Brain pericyte (primary cell): ENCODE measurements at places on chromosomes 12 and 14.

- DNase-seq, result no peak
These were observed 16.3 kb downstream of the OR10P1 start for GRCh38 chr12:55653031-55653430.

- DNase-seq, result no peak
These were observed 812.1 kb upstream of the NOVA1 start for GRCh38 chr14:27409944-27410343.

DNA sequence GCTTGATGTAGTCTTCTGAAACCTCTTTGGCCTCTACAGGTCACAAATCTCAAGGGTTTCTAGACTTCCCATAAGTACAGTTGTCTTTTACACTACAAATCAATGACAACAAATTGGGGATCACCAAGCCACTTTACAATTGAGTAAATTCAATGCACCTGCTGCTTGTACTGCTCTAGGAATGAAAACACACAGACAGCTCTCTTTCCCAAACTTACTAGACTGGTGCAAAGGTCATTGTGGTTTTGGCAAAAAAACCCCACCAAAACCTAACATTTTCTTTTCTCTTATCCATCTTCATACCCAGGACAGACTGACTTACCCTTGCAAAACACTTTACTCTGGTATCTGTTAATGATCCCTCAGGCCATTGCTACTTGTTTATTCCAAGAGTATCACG is 2.7 kb downstream of the M6PR start:
- no peak for DNase-seq

- no peak for DNase-seq
These were observed 159.2 kb downstream of the SYT1 start for GRCh38 chr12:79023784-79024183.

DNA sequence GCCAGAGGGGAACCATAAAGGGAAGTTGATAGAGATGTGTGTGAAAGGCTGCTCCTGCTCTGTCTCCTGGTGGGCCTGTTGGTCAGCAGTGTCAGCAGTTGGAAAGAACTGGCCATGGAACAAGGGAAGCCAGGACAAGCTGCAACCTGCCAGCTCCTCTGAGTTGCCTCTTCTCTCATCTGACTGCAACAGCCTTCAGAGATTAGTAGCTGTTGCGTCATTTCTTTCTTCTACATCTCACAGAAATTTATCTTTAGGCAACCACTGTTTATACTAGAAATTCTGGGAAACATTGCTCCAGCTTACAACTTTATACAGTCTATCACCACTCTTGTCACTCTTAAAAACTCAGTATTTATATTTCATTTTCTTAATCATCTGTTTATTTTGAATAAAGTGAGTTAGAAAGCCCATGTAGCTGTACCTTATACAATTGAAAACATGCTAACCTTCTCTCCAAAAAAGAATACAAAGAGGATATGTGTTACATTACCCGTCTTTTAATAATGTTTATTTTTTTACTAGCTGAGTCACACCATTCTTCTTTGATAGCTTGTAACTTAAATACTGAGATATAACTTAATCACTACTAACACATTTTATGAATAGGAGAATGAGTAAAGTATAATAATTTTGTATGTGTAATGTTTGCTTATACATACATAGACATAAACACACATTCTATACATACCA is 224.2 kb downstream of the LRFN5 start:
- DNase-seq, result no peak

- DNase-seq, result no peak
These were observed 8.5 kb upstream of the SVOP start for GRCh38 chr12:109029411-109029810.

- no peak for DNase-seq
These were observed 30.3 kb upstream of the TEX22 start for GRCh38 chr14:105368032-105368417.

DNA sequence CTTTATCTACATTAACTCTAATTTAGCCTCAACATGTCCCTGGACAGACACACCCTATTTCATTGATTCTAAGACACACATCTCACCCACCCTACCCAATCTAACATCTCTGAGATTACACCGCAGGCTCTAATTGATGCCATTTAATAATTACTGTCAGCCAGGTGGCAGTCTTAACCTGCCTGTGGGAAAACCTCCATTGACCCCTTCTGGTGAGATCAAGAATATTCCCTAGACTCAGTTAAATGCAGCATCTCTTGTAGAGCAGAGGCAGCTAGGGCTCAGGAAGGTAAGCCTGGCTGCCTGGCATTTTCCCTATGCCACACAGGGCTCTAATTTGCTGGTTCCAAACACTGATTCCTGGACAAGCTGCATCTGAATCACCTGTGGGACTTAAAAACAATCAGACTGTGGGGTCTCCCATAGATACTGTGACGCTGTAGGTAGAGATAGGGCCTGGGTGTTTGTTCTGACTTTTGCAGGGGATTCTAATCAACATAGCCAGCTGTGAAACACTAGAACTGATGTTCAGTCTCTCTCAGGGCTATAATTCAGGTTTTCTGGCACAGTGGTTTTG is 14.3 kb downstream of the MCRS1 start:
- DNase-seq, result no peak

GRCh38 chr14:44163946-44164345 is 343.1 kb downstream of the FSCB start:
- no peak for DNase-seq

DNA sequence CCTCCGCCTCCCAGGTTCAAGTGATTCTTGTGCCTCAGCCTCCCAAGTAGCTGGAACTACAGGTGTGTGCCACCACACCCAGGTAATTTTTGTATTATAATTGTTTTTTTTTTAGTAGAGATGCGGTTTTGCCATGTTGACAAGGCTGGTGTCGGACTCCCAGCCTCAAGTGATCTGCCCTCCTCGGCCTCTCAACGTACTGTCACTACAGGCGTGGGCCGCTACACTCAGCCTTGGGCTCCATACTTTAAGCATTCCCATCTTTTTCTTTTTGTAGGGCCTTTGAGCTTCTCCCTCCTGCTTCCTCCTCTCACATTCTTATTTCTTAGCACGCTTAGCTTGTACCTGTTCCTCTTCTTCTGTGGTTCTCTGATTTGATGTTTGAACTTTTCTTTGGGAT is 62.8 kb downstream of the SERPINA3 start:
- DNase-seq, result no peak

DNA sequence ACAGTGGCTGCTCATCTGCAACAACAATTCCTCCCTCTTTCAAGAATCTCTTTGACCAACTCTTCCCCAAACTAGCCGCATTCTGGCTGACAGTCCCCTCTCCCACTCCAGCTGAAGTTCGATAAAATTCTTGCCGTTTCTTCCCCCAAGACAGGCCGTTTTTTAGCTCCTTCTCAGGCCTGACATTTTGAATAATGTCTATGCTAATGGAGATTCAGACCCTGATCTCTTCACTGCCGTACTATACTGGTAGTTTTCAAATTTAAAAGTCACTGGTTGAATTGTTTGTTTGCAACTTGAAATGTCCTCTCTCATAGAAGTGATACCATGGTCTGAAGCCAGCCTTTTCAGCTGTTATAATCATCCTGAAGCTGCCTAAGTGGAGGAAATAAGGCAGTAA is 65.9 kb upstream of the AMN1 start:
- DNase-seq, result no peak

- DNase-seq, result no peak
These were observed 213.1 kb upstream of the FLRT2 start for GRCh38 chr14:85316701-85317410.

DNA sequence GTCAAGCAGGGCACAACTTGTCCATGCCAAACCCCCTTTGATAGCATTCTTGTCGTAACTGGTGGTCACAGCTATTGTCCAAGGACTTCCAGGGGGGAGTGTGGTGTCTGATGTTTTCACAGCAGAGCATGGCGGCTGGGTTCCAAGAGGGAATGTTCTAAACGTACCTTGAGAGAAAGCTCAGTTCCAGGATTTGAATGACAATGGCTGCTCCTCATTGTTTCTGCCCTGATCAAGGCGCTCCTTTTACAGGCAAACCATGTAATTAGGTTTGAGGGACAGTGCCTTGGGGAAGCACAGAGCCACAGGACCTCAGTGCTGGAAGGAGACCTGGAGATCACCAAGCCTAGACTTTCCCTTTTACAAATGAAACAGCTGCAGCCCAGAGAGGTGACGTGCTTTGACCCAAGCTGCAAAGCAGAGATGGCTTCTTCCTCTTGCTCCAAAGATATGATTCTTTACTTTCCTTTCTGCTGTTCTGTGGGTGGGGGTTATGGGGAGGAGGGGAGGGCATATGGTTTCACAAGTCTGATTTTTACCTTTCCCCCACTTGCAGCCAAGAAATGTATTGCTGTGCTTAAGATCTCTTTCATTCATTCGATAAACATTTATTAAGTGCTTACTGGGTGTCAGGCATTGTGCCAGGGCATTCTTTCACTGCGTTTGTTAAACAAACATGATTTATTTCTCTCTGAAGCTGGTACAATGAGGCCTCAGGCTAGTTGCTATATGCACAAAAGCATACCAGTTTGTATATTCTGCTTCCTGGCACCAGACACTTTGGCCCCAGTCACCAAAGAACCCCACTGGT is 172.8 kb downstream of the KTN1 start:
- DNase-seq, result no peak

- no peak for DNase-seq
These were observed 21.2 kb upstream of the BATF start for GRCh38 chr14:75501080-75501479.

DNA sequence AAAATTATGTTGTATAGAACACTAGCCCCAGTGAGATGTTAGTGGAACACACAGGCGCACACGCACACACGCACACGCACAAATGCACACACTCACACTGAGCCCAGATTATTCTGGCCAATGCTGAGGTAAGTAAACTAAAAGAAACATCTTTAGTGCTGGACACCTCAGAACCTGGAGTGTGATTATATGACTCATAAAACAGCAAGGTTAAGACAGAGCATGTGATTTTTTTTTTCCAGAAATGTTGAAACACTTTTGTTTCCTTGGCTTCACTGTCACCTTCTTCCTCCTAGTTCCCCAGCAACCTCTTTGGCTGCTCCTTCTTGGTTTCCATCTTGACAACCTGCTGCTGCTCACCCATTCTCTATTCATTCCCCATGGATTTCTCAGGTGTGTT is 141.0 kb upstream of the ALG10B start:
- DNase-seq, result no peak

- peak; percentile 54 for DNase-seq
These were observed at the start of gene PAWR for GRCh38 chr12:79690638-79691510. PAWR (minus strand) TSS chr12:79690964; CDS start chr12:79690244, 720 bp downstream.

GRCh38 chr12:49541140-49541861 is 2.5 kb downstream of the KCNH3 start:
- DNase-seq, result no peak

GRCh38 chr12:107875786-107876185 is 101.3 kb downstream of the ASCL4 start:
- DNase-seq, result no peak

GRCh38 chr14:101410126-101410525 is 151.2 kb upstream of the DIO3 start:
- DNase-seq, result no peak

GRCh38 chr14:47257013-47257412 is 418.4 kb downstream of the MDGA2 start:
- DNase-seq, result no peak

DNA sequence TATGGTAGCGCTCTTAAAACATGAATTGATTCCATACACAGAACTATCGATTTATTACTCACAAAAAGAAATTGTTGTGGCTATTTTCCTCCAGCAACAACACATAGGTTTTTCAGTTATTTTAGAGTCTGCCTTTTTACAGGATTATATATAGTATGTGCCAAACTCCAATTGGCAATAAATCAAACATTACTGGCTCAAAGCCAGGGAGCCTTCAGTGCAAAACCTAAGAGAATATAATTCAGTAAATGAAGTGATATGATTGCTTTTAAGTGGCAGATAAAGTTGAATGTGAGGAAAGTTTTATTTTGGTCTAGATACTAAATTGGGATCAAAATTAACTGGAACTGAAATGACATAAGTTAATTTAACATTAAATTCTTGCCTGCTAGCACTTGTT is 234.8 kb downstream of the PIK3C2G start:
- no peak for DNase-seq

DNA sequence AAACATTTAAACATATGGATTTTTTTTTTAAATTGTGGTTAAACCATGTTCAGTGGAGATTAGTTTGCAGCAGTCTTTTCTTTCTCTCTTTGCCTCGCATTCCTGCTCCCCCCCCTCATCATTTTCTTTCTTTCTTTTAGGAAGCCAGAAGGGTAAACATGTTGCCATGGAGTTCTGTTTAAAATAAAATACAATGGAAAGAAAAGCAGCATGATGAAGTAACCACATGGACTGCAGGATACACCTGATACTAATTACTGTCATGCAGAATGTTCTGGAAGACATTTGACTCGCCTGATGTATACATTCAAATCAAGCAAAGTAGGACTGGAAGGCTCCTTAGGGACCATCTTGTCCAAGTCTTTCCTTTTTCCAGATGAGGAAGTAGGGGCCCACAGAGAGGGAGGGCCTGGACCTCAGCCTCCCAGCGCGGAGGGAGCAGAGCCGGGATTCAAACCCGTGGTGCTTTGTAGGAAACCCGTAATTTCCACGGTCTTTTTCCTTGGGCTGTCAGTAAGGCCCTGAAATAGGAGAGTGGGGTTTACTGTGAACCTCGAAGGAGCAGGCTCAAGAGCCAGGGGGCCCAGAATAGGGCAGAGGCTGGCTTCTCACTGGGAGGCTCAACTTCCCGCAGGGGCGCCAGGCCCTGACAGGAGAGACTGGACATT is 2.4 kb upstream of the MEG3 start:
- DNase-seq, result no peak

- no peak for DNase-seq
These were observed 126.6 kb downstream of the PPM1H start for GRCh38 chr12:62808166-62808879.

DNA sequence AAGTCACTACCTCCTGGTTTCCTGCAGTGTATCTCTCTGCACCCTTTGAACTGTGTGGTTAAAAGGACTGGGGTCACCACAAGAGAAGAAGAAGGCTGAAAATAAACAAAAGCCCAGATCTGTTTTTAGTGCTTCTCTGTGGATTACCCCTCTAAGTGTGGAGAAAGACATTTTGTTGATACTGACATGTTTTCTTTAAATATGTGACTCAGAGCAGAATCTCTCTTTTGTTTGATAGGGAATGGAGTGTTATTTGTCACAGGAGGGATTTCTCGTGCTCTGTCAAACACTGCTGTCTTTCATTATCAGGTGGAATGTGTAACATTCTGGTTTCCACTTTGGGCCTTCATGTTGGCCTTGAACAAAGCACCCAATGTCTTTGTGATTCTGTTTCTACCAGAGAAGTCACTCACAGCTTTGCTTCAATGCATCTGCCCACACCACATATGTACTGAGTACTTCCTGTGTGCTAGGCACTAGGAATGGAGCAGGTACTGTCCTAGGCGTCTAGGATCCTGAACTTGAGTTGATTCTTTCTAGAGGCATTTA is 82.1 kb downstream of the PLXNC1 start:
- DNase-seq, result no peak

GRCh38 chr14:80927083-80927989 is 14.2 kb downstream of the CEP128 start:
- DNase-seq, result no peak

DNA sequence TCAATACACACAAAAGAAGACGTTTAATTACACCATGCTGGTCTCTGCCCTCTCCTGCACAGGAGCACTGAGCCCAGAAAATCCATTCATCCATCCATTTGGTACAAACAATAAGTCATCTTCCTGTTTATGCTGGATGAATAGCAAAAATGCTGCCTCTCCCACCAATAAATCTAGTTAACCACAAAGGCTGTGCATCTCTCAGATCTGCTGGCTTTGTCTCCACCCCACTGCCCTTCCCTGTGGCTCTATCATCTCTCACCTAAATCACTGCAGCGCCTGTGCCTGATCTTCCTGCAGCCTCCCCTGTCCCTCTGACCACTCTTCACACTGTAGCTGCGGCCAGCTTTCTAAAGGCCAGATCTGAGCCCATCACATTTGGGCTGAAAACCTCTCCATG is 72.9 kb upstream of the DDX11 start:
- no peak for DNase-seq

- DNase-seq, result no peak
These were observed 96.3 kb downstream of the GALC start for GRCh38 chr14:87896393-87897380.
